ENCODE measurements at places on chromosomes 1 and 21.
A peak's percentile ranks its signal among the peaks of the same experiment; 100 is the strongest.

GRCh38 chr1:227378181-227378580 lies 59.9 kb upstream of the CDC42BPA start:
- no peak for DNase-seq

DNA sequence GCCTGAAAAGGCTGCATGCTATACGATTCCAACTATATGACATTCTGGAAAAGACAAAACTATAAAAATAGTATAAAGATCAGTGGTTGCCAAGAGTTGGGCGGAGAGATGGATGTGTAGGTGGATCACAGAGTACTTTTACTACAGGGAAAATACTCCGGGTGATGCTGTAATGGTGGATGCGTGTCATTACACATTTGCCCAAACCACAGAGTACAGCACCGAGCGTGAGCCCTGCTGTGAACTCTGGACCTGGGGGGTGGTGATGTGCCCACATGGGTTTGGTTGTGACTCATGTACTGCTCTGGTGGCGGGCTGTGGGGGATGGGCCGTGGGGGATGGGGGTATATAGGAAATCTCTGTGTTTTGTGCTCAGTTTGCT lies 162.7 kb upstream of the COL6A1 start:
- peak; percentile 44 for DNase-seq

- no peak for DNase-seq
Observed at GRCh38 chr1:51000651-51001050, 30.6 kb downstream of the CDKN2C start.

GRCh38 chr1:205698921-205699320 lies 18.6 kb upstream of the SLC45A3 start:
- DNase-seq = no peak

- DNase-seq = no peak
Observed at GRCh38 chr1:108704496-108704895, 8.2 kb upstream of the FNDC7 start.

- no peak for DNase-seq
Observed at GRCh38 chr21:42302794-42303193, 12.4 kb downstream of the TFF3 start.

DNA sequence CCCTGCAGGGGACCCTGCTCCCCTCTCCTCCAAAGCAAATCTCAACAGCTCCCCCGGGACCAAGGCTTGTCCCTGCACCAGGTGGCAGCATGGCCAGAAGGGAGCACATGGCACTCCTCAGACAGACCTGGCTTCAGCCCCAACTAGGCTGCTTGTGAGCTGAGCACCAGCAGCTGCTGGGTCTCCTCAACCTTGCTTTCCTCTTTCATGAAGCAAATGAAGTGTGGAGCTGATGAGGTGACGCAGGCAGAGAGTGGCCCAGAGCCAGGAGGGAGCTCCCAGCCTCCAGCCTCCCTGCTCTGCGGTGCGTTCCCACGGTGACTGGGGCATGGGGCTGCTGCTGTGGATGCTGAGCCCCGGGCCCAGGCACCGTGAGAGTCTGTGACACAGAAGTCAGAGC lies 34.0 kb downstream of the MEGF6 start:
- no peak for DNase-seq

DNA sequence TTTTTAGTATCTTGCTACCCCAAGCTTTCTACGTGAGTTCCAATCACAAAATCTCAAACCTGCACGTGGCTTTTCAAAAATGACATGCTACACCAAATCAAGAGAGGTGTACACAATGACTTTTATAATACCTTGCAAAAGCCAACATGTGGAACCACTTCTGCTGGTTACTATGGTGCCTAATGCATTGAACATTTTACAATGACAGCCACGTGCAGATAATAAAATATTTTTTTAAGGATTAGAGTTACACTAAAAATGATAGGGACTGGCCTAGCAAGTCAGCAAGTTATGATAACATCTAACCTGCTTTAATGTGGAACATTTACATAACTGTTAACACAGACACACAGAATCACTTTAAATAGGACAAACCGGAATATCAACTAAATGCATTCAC lies 30.2 kb downstream of the EYA3 start:
- no peak for DNase-seq

DNA sequence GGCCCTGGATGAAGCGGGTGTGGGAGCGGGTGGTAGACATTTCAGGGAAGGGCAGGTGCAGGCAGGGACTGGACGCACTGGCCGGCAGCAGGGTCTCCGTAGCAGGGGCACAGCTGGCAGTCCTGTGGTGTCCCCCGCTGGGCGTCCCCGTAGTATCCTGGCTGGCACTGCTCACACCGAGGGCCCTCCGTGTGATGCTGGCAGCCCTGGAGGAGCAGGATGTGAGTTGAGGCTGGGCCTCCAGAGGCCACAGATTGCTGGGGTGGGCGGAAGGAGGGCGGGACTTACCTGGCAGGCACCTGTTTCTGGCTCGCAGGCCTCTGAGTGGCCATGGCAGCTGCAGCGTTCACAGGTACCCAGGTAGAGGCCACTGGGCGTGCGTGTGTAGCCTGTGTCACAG lies 62.3 kb downstream of the LDLRAD2 start:
- DNase-seq = no peak

DNA sequence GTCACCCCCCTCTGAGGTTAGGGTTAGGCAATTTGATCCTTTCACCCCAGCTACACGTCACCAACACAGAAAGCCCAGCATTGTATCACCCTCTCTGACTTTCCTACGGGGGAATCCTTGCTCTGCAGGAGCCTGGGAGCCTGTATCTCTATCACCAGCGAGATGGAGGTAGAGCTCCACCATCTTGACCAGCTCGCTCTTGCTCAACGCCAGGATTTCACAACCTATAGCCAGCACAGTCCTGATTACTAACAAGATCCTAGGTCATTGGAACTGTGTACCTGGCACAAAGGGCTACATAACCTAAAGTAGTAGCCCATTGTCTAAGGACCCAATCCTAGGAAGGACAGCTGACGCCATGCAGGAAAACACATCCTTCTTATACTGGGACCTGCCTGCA lies 66.1 kb downstream of the DMRTA2 start:
- no peak for DNase-seq

- DNase-seq = no peak
Observed at GRCh38 chr1:197307551-197307950, 39.5 kb downstream of the CRB1 start.

DNA sequence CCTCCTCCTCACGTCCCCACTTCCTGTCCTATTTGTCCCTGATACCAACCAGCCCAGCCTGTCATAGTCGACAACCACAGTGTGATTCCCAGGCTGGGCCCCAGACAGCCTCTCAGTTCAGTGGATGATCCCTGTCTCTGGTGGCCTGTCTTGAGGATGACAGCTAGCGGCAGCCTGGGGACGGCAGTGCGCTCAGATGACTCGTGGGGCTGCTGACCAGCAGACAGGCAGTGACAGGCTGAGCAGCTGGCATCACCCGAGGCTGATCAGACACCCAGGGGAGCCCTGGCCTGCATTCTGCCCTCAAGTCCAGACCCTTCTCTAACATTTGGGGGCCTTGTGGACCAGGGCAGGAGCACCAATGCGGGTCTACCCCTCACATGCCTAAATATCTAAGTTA lies 21.0 kb downstream of the NKAIN1 start:
- DNase-seq = no peak

- DNase-seq = no peak
Observed at GRCh38 chr1:222167111-222167510, 380.8 kb downstream of the HHIPL2 start.

DNA sequence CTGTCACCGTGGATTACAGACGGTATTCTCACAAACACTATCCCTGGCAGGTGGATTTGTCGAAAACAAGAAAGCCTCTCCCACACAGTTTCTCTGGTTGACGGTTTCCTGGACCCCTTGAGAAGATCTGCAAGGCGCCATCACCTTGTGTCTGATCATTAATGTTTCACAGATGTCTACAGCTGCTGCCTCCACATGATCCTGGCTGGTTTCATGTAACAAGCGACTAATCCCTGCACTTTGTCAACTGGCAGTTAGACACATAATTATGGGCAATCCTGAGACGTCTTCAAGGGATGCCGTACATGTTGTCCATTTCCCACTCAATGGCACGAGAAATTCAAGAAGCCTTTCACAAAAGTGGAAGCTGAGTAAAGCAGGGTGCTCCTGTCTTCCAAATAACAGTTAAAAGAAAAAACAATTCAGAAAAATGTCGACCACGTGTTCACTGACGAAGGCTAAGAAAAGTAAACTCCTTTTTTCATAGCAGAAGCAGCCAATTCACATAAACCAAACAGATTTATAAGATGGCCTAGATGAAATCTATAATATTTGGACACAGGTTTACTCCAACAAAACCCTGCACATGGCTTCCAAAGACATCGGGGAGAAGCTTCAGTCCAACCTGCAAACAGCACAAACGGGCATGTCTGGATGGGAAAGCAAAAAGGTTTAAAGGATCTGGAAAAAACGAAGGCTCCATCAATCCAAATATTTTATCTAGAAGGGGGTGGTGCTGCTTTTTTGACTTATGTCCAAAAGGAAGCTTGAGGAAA lies 52.2 kb downstream of the CAPZB start:
- no peak for DNase-seq

- DNase-seq = no peak
Observed at GRCh38 chr1:26694638-26695355, 1.0 kb upstream of the ARID1A start.

DNA sequence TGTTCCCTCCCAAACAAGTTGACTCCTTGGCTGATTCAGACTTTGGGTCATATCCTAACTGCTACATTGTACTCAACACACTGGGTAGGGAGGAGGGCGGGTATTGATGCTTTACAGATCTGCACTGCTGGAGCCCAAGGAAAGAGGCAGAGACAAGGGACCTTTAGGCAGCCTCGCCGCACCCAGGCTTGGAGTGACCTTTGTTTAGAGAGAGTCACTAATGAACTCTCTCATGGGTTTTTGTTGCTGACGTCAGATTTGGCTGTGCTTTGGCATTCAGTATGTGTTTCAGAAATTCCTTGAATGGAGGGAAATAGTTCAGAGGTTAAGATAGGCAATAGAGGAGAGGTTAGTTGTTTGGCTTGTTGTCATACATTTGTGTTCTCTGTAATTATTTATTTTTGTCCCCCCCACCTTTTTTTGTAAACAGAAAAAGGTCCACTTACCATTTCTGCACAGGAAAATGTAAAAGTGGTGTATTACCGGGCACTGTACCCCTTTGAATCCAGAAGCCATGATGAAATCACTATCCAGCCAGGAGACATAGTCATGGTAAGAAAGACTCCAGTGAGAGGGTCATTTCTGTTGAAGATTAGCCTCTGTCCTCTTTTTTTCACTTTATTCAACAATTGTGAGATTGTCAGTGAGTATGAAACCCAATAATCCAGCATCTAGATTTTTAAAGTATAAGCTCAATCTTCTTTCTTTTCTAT lies 116.1 kb downstream of the ATP5PO start:
- DNase-seq = no peak

DNA sequence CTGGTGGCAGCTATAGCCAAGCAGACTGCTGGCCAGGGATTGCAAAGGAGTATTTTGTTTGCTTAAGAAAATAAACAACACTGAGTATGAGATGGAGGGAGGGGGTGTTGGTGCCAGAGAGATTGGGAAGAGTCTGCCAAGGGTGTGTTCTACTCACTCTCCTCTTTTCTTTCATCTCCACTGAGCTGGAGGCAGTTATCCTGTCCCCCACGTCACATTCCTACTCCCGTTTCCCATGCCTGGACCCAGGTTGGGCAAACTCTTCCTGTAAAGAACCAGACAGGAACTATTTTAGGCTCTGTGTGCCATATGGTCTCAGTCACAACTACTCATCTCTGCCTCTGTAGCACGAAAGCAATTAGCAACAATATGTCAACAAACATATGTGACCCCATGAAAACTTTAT lies 1.4 kb upstream of the IL24 start:
- DNase-seq = no peak

DNA sequence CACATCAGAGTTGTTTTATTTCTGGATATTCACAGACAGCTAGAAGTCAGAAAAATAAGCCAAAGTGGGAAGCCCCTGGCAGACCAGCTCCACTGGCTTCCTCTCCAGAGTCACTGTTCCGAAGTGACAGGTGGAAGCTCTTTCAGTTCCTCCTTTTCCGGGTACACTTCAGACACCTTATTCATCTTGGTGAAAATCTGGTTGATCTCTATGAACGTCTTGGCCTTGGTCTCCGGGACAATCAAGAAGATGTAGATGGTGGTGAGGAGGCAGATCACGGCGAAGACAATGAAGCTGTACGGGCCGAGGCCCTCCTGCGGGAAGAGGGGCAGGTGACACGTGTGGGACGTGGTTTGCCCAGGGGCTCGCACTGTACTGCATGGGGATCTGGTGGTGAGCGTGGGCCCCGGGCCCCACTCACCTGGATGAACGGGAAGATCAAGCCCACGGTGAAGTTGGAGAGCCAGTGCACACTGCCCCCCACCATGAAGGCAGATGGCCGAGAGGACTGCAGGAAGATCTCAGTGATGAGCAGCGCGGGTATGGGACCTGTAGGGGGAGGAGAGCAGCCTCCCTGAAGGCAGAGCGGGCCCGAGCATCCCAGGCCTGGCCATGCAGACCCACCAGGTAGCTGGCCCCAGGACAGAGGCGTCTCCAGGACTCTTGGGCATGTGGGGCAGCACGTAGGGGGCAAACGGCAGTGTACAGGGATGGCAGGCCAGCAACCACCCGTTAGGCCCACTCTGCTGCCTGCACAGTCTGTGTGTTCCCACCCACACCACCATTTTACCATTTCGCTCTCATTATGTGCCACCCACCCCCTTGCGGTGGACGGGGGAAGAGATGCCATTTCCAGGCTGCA lies 11.5 kb upstream of the SLC2A7 start:
- no peak for DNase-seq

GRCh38 chr1:60891765-60892164 lies 190.6 kb upstream of the NFIA start:
- no peak for DNase-seq

- no peak for DNase-seq
Observed at GRCh38 chr1:24691051-24691450, 47.9 kb downstream of the SRRM1 start.

DNA sequence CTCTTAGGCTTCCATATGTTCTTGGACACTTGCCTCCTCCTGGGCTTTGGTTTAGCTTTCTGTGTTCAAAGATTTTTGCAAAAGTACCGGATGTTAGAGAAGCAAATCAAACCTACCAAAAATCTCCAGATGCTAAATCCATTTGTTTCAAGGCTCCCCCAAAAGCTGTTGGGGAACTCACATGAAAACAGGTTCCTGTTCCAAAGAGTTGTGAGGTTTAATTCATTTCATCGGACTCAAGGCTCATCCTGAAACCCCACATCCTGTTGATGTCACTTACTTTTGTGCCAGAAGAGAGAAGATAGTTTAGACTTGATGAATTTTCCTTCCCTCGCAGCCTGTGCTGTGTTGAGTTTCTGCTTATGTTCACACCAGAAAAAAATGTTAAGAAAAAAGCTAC lies 41.7 kb upstream of the RXRG start:
- no peak for DNase-seq

GRCh38 chr1:116472431-116472961 lies 98.3 kb downstream of the CD58 start:
- DNase-seq = no peak

DNA sequence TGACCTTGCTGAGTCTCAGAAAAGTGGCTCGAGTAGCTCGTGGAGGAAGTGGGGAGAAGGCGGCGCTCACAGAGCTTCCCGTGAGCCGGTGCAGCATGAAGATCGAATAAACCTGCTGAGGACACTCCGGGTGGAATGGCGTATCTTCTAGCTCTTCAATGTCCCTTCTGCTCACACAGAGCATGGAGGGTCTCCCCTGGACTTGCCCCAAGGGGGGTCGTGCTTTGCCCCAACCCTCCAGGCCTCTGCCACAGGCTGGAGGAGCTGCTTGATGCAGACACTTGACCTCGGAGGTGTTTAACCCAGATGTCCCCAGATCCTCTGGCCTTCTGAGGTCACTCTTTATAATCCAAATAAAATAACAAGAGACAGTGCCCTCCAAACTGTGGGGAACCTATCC lies 2.2 kb upstream of the KRTAP10-12 start:
- no peak for DNase-seq

GRCh38 chr21:38965910-38966504 lies 160.3 kb downstream of the ETS2 start:
- no peak for DNase-seq

GRCh38 chr1:228214921-228215662 lies 7.2 kb downstream of the OBSCN start:
- no peak for DNase-seq

All from activated CD4-positive, CD25-positive, alpha-beta regulatory T cell treated with anti-CD3 and anti-CD28 coated beads, Interleukin-2, amount 50 U/mL, for 16 hours (primary cell).